ENCODE measurements at places on chromosomes 7 and 10.
A peak's percentile ranks its signal among the peaks of the same experiment; 100 is the strongest.

GRCh38 chr7:155316427-155317113, 18.9 kb downstream of the INSIG1 start:
- DNase-seq: no peak

GRCh38 chr7:35362341-35362740, 108.4 kb upstream of the TBX20 start:
- DNase-seq: peak; percentile 72

GRCh38 chr10:110376767-110377160, 72.0 kb upstream of the SMNDC1 start:
- DNase-seq: no peak

DNA sequence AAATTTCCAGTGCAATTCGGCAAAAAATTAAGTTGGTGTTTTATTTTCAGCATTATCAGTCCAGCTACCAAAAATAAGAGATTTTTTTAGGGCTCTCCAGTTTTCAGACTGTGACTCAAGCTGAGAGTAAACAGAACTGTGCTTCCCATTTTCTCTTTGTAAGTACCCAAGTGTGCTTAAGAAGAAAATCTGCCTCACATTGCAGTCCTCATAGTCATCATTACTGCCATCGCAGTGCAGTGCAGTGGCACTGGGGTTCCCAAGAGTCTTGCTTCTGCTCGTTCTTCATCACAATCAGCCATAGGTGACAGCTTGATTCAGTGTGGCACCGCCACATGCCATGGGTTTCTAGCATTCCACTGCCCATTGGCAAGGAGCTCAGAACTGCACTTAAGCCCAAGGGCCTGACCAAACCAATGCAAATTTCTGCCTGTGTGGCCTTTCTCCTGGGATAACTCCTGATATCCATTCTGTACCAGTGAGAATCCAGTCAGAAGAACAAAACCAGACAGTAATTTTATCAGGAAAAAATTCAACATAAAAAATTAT, 25.6 kb upstream of the ERCC6 start:
- no peak for DNase-seq

- DNase-seq: no peak
Observed at GRCh38 chr7:22350466-22351328, 6.3 kb downstream of the RAPGEF5 start.
